GM06990 (cell line): ENCODE measurements at places on chromosomes 12 and 14.

DNA sequence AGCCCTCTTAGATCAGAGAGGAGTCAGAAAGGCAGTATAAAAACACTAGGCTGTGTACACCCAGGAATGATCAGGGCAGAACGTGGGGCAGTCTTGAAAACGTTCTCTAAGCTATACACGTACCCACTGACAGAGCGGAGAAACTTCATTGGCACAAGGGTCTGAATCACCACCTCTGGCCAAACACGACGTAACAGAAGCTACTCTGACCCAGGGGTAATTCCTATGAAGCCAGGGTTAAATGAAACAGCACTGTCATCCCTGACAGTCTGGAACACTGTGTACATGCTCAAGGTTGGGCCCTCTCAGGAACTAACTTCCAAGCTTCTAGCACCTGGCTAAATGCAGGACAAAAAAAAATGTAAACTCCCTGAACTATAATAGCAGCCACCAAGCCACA, 38.4 kb downstream of the PARP11 start:
- no peak for DNase-seq

DNA sequence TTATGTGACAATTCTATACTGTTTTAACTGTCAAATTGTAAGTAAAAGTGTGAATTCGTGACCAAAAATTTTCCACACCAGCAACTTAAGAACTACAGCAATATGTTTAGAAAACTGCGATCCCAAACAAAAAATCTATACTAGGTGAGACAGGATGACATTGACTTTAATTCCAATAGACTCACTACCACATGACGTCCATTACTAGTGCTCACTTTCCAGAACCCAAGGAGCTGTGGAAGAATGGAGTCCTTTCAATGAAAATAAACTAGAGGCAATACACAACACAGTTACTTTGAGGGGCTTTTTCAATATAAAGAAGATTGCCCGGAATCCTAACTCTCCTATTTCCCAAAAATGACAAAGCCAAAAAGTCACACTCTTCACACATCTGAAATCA, 1.4 kb downstream of the EPS8 start:
- DNase-seq: no peak

DNA sequence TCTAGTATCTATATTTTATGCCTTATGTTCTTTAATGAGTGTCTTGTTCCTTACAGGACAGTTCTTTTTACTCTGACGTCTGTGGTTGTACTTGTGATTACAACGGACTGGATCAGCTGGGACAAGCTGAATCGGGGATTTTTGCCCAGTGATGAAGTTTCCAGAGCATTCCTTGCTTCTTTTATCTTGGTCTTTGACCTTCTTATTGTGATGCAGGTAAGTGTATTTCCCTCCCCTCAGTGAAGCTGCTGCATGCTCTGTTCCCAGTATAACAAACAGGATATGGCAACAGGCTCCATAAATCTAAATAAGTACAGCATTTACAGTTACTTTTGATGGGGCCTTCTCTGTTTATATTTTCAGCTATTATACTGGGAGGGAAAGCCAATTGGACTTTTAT, 463.6 kb downstream of the TMEM117 start:
- DNase-seq: no peak

DNA sequence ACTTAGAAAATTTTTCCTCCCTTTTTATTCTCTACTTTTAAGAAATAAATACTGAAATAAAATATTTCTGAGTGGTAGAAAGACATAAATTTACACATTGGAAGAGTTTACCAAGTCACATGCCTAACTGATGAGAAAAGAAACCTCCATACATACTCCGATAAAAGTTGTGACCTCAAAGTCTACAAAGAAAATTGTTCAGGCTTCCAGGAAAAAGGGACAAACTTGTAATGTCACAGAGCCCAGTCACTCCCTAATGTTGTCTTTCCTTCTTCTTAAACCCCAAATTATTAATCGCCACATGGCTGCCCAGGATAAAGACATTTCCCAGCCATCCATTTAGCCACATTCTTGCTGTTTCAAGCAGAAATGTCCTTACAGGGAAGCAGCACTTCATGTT, 455.3 kb downstream of the MDGA2 start:
- no peak for DNase-seq

DNA sequence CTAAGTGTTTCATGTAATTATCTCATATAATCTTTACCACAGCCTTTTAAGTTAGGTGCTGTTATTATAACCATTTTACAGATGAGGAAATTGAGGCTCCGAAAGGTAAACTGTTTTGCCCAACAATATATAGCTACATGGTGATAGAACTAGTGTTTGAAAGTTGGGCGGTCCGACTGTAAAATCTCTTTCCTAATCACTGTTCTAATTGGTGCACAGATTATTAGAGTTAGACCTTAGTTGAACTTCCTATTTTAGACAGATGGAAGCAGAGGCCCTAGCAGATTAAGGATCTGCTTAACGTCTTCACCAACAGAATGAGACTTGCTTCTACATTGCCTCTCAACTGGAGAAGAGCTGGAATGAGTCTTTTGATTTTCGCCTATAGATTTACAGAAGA, 30.0 kb upstream of the DUSP6 start:
- DNase-seq: no peak

DNA sequence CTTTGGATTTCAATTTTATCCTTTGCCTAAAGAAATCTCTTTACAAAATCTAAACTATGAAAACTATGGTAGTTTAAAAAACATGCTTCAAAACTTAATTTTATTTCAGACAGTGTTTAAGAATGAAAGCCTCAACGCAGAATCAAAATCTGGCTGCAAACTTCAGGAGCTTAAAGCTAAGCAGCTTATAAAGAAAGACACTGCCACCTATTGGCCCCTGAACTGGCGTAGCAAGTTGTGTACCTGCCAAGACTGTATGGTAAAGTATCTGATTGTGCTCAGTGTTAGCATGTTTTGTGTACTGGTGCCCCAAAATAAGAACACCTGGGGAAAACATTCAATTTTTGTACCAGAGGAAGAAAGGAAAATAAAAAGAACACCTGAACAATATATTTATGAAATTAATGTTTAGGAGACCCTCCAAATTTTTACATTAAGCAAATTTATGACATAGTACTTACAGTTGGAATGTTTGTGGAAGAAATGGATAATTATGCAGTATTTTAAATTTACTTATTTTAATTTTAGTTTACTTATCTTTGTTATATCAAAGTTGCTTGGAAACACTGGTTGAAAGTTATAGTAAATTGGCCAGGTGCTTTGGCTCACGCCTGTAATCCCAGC, 12.2 kb downstream of the UBR7 start:
- DNase-seq: no peak

DNA sequence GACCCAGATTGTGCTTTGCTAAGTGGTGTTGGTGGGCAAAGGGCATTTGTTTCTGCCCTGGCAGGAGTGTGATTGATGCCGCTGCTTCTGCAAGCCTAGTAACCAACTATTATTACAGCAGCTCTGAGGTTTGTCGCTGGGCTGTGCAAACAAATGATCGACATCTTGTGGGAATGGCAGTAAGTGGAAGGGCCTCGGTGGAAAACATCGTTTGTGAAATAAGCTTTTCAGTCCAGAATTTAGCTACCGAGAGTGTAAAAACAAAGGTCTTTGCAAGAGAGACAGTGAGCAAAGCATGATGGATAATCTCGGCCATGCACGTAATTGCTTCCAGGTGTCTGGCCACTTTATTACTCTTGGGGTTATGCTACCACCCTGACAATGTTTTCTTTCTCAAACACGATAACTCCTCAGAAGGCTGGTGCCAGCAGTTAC, 397.7 kb upstream of the PRICKLE1 start:
- no peak for DNase-seq

DNA sequence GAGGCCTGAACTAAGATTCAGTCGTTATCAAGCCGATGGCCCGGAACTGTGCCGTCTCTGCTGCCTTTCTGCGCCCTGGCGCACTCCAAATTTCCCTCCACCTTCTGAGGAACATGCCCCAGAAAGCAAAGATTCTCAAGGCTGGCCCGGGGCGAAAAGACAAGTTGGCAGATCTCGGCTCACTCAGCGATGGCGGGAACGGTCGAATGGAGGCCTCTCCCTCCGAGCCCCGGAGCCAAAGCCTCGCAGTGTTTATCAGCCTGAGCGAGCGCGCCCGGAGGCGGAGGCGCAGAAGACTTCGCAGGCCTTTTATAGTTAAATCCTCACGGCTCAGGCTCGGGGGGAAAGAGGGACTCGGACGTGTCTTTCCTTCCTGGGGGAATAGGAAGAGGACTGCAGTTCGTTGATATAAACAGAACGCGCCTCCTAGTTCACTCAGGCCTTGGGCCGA, 5.6 kb downstream of the TBX5 start:
- no peak for DNase-seq

GRCh38 chr12:9951026-9951675, 19.0 kb upstream of the CLEC2A start:
- no peak for DNase-seq

- DNase-seq: no peak
Observed at GRCh38 chr14:104866451-104867370, 1.6 kb downstream of the CEP170B start.
